GM12891 (cell line): ENCODE measurements at places on chromosomes 3 and 15.

DNA sequence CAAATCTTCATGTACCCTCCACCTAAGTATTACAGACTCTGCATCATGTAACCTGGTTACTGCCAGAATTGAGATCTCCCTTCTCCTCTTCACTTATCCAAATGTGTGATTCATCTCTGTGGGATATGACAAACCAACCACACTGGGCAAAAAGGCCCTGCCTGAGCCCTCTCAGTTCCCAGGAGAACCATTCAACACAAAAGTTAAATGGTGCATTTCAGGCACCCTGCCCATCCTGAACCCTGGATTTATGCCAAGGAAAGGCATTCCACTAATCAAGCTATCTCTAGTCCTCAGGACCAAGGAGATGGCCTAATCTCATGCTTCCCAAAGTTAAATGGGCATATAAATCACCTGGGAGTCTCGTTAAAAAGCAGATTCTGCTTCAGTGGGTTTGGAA lies 108.5 kb downstream of the TNIK start:
- DNase-seq = no peak

DNA sequence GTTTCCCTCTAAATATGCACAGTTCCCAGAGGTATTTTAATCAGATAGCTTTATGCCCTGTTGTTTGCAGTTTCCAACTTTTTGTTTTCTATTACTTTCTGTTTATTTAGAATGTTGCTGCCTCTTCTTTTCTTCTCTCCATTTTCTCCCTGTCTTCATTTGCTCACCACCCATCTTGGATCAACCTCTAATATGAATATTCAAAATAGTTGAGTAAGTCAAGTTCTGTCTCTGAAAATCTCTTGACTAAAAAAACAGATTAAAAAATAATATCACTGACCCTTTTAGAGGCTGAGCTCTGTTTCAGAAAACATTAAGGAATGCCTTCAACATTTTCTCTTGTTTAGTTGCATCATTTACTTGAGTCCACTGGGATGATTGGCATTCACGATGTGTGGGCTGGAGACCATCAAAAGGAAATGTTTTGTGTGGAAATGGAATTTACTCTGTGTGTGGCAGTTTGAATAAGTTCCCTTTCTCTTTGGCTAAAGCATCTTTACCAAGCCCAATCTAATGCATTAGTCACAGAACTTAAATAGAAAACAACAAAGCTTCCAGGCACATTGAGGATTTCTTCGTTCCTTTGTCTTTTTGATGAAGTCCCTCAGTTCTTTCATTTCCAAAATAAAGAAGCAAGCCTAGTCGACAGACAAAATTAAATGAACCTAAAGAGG lies 633.9 kb upstream of the TGFBR2 start:
- DNase-seq = no peak

DNA sequence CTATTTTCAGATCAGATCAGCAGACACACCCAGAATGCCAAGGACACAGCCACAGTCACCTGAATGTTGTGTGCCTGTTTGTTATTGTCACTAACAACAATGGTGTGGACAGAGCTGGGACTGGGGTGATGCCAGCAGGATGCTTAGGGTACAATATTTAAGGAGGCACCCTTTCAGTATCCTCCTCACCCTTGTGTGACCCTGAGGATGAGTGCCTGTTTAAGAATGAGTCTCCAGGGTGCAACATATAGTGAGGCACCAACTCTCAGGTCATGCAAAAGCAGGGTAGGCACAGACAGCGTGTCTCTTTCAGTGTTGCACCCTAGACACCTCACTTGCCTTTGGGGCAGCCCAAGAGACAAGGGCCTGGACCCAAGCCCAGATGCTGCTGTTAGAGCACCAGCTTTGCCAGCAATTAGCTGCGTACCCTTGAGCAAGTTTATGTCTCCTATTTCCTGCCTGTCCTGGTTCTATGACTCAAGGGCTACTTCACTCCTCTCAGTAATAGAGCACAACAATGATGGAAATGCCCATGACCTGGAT lies 122.6 kb downstream of the AQP9 start:
- DNase-seq = no peak

- no peak for DNase-seq
Measured at GRCh38 chr3:125552401-125552800, 32.4 kb upstream of the SNX4 start.

DNA sequence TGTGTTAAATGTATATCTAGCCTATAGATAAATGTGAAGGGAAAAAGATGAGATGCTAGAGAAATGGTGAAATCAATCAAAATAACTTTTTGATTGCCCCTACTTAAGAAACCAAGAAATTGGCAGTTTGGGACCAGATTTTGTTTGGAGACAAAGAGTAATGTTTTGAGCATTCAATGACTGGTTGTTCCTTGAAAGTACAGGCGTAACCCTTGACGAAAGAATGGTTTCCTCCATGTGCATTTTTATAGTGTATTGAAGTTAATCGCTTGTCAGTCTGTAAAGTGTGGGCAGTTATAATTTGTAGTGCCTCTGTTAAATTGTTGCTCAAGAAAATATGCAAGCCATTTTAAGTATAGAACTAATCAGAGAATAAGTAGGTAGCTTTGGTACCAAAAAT lies 1.2 kb downstream of the KIF23 start:
- no peak for DNase-seq

GRCh38 chr3:136055491-136055890 lies 90.0 kb downstream of the PPP2R3A start:
- DNase-seq = no peak

- no peak for DNase-seq
Measured at GRCh38 chr3:101646726-101647125, 30.2 kb downstream of the ZBTB11 start.

- no peak for DNase-seq
Measured at GRCh38 chr3:14243782-14244181, 65.2 kb downstream of the LSM3 start.

GRCh38 chr3:168620854-168621253 lies 525.1 kb upstream of the GOLIM4 start:
- no peak for DNase-seq

DNA sequence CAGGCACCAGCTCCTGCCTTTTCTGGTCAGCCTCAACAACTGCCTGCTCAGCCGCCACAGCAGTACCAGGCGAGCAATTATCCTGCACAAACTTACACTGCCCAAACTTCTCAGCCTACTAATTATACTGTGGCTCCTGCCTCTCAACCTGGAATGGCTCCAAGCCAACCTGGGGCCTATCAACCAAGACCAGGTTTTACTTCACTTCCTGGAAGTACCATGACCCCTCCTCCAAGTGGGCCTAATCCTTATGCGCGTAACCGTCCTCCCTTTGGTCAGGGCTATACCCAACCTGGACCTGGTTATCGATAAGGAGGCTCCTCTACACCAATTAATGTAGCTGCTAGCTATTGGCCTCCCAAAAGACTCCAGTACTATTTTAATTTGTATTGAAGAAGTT lies 38.9 kb downstream of the TFG start:
- no peak for DNase-seq

GRCh38 chr3:73473181-73473897 lies 151.4 kb downstream of the PDZRN3 start:
- DNase-seq = no peak

DNA sequence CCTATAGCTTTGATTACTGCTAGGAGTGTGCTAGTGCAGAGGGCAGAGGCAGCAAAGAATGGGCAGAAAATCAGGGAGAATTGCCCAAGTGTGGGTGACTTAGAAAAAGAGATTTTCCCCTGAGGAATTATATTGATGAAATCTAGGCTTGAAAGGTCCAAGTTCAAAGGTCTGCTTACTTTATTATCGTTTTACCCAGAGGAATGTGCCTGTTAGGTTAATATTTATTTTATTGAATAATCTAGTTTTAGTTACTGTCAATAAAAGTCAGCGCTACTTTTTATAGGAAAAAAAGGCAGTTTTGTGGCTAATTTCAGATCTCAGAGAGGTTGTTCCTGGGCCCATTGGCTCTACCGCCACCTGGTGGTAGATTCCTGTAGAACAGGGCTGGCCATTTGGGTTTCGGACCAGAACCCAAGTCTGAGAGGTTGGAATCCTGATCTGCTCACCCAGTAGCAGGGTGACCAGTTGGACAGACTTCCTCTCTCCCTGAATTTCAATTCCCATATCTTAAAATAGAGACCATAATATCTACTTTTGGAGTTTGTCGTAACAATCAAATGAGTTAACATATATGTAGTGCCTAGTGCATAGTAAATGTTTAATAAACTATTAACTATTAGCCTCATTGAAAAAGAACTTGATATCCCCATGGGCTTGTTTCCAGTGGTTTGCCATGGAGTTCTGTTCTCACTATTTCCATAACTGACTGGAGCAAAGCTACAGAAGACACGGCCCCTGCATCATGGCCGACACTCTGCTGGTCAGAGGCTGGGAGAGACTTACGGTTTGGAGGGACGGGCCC lies 62.7 kb upstream of the ZNF148 start:
- no peak for DNase-seq

DNA sequence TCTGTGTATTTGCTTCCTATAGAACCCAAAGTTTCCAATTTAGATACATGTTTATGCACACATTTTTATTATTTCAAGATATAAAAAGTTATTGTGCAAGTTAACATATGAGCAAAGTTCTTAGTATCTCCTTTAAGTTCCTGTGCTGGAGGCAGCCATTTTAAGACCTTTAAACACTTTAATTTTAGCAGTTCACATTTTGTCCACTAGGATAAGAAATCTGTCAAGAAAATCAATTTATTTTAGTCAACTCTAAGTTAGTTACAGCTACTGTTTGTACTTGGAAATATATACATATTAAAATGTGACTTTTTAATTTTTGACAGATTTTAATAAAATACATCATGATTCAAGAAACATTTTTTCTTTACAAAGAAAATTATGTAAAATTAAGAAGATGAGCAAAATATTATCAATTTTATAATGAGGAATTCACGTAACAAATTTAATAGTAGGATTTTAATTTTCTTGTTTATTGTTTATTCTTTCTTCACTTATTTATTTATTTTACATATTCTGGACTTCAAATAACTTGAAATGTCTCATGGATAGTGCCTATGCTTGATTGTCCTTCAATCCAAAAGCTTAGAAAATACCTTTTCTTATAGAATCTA lies 402.6 kb upstream of the GBE1 start:
- no peak for DNase-seq

DNA sequence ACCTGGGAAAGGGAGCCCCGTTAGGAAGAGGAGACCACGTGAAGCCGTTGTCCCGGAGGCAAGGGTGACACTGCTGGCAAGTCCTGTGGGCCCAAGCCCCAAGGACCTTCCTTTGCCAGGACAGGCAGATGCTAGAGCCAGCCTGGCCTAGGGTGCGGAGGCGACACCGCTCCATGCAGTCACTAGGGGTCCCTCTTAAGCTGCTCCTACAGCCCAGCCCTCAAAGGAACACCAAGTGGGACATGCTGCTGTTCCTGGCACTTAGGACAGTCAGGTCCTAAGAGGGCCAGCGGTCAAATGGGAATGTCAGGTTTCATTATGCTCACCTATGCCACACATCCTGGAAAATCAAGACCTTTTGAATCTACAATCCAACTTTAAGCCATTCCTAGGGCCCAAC lies 59.7 kb downstream of the RPN1 start:
- DNase-seq = no peak

DNA sequence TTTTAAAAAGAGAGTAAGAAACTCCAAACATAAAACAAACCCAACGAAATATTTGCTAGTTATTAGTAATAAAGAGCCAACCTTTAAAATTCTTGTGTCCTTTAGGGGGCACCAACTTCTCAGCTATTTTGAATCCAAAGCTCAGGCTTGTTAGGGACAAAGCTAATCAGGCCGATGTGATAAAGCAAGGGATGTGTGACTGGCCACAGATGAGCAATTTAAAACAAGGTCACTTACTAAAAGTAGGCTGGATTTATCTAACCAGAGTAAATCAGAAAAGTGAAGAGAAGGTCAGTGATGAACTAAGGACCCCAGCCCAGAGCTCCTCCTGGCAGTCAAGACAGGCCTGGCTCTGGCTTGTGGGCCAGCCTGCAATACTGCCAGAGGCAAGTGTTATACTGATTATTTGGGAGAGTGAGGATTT lies 108.5 kb downstream of the CYP19A1 start:
- DNase-seq = no peak

DNA sequence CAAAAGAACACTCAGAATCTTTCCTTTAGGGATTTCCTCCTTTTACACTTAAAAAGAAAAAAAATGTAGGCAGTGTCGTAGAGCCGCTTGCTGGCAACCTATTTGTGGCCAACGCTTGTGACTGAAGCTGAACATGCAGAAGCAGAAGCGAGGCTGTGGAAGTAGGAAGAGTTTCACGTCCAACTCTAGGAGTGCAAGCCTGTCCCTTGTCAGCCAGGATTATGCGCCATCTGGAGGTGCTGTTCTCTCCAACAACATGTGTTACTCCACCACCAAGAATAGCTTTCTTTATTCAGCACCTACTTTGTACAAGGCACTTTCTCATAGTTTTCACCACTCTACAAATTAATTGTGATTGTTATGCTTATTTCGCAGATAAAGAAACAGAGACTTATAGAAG lies 223.2 kb upstream of the LMCD1 start:
- DNase-seq = no peak

DNA sequence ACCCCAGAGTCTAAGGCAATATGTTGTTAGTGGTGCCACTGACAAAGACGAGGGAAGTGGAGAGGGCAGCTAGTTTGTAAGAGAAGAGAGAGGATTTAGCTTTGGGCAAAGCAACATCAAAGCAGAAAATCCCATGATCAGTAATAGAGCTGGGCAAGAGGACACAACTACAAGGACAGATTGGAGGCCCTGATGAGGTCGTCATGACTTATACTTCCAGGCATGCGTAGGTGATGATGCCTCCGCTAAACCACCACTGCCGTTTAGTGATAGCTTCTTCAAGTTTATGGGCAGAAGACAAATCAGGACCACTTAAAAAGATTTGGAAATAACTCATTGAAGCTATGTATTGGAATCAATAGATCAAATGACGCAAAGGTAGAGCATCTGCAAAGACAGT lies 2.6 kb downstream of the HRG start:
- DNase-seq = no peak

GRCh38 chr3:44772099-44772442 lies 10.5 kb downstream of the KIF15 start:
- no peak for DNase-seq

DNA sequence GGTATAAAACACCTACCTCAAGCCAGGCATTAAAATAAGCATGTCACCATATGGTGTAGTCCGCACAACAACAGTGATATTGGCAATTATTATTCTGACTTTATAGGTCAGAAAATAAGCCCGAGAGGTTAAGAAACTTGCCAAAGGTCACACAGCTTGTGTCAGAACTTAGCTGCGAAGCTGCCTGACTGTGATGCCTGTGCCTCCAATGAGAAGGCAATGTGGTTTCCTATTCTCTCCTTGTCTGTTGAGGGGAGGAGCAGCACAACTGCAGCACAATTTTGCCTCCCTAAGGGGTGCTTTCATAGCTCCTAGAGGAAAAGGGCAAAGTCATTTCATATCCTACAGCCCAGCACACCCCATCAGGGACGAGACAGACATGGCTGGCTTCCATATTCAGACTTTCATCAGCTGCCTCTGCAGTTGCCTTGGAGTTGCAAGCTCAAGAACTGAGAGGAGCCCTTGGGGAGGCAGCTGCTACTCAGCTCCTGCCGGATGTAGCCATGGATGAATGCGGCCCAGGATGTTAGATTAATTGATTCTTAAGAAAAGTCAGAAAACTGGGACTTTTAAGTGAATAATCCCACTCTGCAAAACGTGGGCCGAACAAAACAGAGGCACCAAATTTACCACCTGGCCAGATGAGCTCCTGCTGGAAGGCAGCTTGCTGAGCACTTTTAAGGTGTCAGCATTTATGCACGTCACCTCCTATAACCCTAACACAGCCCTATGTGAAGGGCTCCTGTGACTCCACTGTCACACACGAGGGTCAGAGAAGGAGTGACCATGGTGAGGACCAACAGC lies 38.5 kb downstream of the MYO5C start:
- DNase-seq = no peak

- DNase-seq = no peak
Measured at GRCh38 chr15:28929200-28929599, 43.4 kb downstream of the APBA2 start.
